Adipocyte (in vitro differentiated cells): ENCODE measurements at places on chromosomes 16 and 17.

- peak; percentile 76 for DNase-seq
These were observed 134.2 kb downstream of the USP22 start for GRCh38 chr17:20908313-20909267.

GRCh38 chr16:17395849-17396480, 74.8 kb downstream of the XYLT1 start:
- DNase-seq, result no peak

- peak; percentile 95 for DNase-seq
These were observed 143.3 kb downstream of the PARN start for GRCh38 chr16:14486520-14487303.

DNA sequence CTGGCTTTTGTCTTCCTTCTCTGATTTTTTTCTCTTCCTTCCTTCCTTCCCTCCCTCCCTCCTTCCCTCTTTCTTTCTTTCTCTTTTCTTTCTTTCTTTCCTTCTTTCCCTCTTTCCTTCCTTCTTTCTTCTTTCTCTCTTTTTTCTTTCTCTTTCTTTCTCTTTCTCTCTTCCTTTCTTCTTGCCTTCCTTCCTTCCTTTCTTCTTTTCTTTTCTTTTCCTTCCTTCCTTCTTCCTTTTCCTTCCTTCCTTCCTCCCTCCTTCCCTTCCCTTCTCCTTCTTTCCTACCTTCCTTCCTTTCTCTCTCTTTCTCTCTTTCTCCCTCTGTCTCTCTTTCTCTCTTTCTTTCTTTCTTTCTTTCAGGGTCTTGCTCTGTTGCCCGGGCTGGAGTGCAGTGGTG, 54.4 kb downstream of the SCNN1G start:
- no peak for DNase-seq

GRCh38 chr17:50111673-50112655, 16.8 kb downstream of the PDK2 start:
- DNase-seq, result no peak

DNA sequence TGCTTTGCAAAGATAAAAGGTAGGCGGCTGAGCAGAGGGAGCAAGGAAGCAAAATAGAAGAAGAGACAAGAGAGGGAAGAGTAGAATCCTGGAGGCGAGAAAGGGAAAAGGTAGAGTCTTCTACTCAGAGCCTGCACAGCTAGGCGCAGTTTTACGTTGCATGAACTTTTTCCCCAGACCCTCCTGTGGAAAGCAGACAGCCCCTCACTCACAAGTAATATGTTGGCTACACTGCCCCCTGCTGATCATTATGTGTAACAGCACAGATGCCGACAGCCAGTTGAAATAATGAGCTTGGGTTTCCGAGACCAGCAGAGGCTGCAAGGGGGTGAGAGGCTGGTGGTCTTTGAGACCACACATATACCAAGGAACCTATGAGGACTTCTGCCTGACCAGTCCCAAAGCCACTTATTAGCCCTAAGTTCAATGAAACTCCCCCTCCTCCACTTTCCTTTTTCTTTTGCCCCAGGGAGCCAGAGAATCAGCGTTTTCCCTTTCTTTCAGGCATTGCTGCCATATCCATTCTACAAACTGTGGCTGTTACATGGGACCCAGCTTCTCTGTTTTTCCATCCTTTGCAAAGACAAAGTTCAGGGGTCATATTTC, 22.5 kb upstream of the CMTR2 start:
- peak; percentile 66 for DNase-seq

DNA sequence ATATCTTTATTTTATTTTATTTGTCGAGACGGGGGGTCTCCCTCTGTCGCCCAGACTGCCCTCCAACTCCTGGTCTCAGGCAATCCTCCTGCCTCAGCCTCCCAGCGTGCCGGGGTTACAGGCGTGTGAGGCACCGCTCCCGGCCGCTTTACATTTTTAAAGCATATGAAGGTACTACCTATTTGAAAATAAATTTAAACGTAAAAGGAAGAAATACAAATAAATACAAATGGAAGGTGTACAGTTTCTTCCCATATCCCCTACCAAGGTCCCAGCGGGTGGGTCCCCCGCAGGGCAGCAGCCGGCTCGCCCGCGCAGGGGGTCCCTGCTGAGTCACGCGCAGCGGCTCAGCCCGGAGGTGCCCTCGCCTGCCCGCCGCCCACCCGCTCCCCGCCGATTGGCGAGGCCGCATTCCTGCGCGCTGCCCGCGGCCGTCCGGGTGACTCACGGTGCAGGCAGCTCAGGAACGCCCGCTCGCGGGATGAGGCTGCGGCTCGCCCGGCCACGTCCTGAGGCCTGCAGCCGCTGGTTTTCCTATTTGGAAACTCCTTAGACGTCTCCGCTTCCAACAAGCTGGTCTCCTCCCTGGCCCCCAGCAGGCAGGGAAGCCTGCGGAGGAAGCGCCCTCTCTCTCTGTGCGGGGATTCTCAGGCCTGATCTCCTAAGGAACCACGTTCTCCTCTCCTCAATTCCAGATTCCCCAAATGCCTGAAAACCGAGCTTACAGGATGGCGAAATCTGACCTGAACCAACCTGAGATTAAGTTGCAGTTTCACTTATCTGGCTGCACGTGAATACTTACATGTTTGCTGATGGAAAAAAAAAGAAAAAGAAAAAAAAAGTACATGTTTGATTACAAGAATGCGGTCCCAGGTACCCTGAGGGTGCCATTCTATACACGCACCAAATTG, 54.8 kb upstream of the MAP3K14 start:
- peak; percentile 98 for DNase-seq

- no peak for DNase-seq
These were observed 35.1 kb downstream of the TLE7 start for GRCh38 chr16:71406724-71407123.

DNA sequence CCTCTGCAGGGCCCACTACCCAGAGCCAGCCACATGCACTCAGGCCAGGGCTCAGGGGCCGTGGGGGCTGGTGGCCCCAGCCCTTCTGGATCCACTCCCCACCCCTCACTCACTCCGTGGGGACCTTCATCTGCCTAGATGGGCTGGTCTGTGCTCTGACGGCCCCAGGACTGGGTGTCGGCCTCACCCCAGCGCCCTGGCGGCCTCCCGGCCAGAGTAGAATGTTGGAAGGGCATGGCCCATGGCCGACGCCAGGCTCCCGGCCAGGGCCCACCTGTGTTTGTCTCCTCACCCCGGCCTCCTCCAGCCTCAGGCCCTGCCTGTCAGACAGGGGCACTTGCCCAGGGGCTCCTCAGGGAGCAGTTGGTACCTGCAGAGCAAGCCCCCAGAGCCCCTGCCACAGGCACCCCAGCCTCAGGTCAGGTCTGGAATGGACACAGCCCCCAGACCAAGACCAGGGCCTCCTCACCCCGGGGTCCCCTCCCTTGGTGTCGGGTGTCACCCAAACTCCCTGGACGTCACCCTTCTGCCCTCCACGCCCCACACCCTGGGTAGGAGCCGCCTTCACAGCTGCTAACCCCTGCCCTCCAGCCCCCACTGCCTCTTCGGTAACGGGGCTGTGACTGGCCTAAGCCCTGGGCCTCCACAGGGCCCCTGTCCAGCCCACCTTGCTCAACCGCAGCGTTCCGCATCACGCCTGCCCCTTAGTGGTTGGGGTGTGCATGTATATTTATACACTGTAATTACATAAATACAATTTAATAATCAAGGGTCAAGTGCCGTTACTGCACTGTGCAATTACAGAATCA, 3.0 kb upstream of the CDH15 start:
- DNase-seq, result no peak

DNA sequence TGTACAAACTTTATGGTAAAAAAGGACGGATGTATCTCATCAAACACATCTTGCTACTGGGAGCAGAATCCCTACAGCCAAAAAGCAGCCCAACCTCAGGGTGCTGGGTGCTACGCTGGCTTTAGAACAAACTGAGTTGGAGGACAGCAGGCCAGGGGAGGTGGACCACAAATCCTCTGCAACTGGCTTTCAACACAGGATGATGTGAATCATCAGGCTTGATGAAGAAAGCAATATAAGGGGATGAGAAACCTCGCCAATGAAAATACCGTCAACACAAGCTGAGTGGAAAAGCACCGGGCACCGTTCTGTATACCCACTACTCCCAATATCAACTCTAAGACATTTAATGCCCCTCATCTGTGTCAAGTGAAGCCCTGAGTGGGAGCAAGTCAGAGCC, 14.3 kb downstream of the HBQ1 start:
- peak; percentile 9 for DNase-seq

- DNase-seq, result peak; percentile 0
These were observed 948.7 kb downstream of the KCNJ2 start for GRCh38 chr17:71118039-71118438.

GRCh38 chr16:1308036-1308976, 1.1 kb upstream of the UBE2I start:
- no peak for DNase-seq

DNA sequence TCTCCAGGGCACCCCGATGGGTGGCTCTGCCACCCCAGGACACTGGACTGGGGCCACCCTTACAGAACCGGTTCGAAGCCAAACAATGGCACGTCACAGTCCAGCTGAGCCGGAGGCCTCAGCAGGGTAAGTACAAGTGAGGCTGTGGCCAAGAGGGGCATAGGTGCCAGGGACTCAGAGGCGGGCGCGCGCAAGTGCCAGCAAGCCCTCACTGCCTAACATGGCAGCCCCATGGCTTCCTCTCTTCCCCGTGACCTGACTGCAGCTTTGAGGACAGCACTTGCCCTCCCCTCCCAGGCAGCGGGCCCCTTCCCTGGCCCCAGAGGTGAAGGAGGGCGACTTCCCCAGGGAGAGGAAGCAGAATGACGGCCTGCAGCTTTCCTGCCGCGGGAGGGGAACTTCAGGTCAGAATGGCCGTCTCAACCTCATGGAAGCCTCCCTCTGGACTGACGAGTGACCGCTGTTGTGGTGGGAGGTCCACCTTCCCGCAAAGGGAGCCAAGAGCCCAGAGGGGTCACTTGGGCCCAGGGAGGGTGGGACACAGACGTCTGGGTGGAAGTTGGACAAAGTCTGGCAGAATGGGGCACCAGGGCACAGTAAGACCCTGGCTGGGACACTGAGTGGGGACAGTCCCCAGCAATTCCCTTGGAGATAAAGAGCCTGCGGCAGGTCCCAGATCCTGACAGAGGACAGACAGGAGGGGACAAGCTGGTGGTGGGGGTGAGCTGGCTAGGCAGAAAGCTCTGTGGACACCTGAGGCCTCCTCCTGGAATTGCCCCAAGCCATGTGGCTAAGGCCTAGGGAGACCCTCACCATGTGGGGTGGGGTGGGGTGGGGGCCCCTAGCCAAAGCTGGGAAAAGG, 52.1 kb upstream of the TOB1 start:
- no peak for DNase-seq

DNA sequence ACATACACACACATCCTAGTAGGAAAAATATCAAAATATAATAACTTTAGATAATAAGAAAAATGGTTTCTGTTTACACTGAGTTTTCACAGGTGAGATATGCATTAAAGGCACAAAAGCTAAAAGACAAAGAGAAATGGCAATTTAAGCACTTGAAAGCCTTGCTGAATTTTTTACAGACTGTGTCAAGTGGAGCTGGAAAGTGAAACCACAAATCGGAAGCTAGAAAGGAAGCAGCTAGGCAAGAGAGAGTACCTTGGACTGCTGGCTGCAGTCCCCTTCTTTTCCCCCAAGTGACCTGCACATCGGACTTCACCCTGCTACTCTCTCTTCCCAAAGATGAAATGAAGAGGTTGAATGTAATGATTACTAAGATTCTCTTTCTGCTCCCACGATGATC, 135.1 kb downstream of the CDH13 start:
- peak; percentile 35 for DNase-seq

DNA sequence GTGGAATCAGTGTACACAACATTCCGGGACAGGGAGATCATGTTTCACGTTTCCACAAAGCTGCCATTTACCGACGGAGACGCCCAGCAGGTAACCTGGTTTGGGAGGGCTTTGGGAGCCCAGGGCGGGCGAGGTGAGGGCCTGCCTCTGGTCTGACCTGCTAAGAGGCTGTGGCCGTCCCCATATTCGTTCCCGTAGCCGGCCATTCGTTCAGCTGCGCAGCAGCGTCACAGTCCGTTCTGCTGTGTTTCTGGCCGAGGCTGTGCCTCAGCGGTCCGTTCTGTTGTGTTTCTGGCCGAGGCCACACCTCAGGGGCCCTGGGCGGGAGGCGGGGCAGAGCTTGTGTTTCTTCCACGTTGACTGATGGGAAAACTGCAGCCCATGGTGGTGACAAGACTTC, 68.0 kb downstream of the OR1D5 start:
- DNase-seq, result no peak

DNA sequence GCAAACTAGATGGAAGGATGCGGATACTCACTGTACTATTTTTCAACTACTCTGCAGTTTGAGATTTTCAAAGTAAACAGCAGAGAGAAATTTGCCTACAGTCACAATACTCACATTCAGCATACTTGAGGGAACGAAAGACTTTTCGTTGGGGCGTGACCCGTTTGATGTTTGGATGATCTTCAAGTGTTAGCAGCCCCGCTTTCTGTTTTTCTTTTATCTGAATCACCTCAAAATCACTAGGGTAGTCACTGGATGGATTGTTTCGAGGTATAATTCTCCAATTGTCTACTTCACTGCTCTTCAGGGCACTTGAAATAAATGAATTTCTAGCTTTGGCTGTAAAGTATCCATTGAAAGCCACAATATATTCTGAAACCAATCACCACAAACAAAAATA, 17.8 kb downstream of the MBTPS1 start:
- DNase-seq, result no peak

- DNase-seq, result peak; percentile 6
These were observed 24.2 kb upstream of the IL17C start for GRCh38 chr16:88613911-88614817.

- no peak for DNase-seq
These were observed 826 bp upstream of the MPO start for GRCh38 chr17:58281511-58282011.

DNA sequence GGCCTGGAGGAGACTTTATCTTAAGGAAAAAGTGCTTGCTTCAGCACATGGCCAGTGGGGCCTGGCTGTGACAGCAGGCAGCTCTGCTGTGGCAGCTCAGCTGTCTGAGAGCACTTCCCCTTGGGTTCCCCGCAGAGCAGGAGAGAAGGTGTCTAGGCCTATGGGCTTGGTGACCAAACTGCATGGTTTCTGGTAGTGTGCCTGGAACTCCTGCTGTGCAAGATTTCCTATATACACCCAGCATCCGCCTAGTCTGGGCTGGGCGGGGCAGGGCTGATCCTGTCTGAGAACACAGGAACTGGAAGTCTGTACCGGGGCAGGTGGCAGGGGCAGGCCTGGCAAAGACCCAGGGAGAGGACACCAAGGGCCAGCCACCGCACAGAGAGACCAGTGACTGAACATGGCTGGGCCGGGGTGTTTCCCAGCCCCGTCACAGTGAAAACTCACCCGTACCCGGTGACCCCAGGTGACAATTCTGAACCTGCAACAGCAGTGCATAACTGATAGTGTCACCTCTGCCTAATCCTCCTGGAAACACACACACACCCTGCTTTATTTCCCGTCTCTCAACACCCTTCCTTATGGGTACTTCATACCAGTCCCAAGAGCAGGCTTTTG, 39.3 kb downstream of the CHD9 start:
- no peak for DNase-seq

- no peak for DNase-seq
These were observed 55.0 kb downstream of the NT5M start for GRCh38 chr17:17358060-17358751.

- DNase-seq, result peak; percentile 43
These were observed 1.0 kb upstream of the CCNF start for GRCh38 chr16:2428051-2428783.
